Omental fat pad (tissue), 4 donors: ENCODE measurements at places on chromosomes 5 and 9. TPM values are rescaled to one million over a fixed set of nuclear protein-coding genes. Genes with fewer than 3 reads are reported as not detected.

- no peak for DNase-seq
Measured at GRCh38 chr5:137440795-137441194, 58.3 kb downstream of the SPOCK1 start.

The ODF2 gene
- 16.8 TPM for total RNA-seq

- no peak for DNase-seq
Measured at GRCh38 chr5:137604348-137605095, 105.4 kb upstream of the SPOCK1 start.

GRCh38 chr5:58239045-58239444 is 220.8 kb downstream of the PLK2 start:
- DNase-seq, result no peak

- DNase-seq, result no peak
Measured at GRCh38 chr9:68904454-68904853, 109.5 kb downstream of the PRKACG start.

The CDH9 gene
- total RNA-seq, result not detected

DNA sequence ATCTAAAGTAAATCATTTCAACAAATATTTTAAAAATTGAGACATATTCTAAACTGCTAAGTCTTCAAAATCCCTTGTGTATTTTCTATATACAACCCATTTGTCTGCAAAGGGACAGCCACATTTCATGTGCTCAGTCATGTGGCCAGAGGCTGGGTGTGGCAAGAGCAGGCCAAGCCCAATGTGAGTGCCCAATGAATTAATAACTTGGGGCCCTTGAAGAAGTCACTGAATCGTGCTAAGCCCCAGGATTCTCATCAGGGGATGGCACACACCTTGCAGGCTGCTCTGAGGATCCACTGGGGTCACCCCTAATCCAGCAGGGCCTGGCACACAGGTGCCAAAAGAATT is 78.2 kb upstream of the SMIM23 start:
- DNase-seq, result no peak

DNA sequence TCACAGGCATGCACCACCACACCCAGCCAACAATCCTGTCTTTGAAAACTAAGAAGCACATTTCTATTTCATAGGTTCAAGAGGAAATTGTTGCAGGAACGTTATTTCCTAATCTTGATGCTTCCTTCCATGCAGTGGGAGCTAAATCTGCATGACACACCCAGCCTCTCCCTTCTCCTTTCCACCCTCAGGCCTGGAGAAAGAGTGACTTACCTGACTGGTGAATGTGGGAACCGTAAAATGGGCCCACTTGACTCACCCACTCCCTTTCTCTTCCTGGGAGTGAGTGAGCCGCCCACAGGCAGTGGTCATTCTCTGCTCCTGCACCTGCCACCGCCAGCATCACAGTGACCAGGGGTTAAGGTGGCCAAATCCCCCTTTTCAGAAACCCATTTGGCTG is 78.2 kb downstream of the C9orf50 start:
- no peak for DNase-seq

The GCNT4 gene
- 1.4 TPM for total RNA-seq

- DNase-seq, result no peak
Measured at GRCh38 chr9:27150746-27151406, 41.9 kb downstream of the TEK start.

The NEUROG1 gene
- total RNA-seq, result not detected

The C8G gene
- total RNA-seq, result not detected

The FGF1 gene
- 41.8 TPM for total RNA-seq

GRCh38 chr5:145495741-145496140 is 339.4 kb downstream of the PRELID2 start:
- no peak for DNase-seq

DNA sequence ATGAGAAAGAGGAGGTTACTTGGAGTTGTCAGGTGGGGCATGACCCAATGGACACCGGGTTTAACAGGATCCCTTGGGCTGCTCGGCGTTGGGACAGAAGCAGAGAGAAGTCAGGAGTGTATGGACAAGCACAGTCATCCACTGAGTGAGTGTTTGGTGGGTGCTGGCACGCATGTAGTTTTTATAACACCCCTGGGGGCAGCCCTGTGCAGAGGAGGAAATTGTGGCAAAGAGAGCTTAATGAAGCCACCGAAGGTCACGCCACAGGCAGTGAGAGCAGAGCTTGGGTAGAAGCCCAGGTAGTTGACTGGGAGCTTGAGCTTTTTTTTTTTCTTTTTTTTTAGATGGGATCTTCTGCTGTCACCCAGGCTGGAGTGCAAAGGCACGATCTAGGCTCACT is 43.2 kb upstream of the IER5L start:
- DNase-seq, result no peak

The PHF24 gene
- 0.95 TPM for total RNA-seq

GRCh38 chr5:76209297-76209696 is 126.1 kb downstream of the SV2C start:
- no peak for DNase-seq

DNA sequence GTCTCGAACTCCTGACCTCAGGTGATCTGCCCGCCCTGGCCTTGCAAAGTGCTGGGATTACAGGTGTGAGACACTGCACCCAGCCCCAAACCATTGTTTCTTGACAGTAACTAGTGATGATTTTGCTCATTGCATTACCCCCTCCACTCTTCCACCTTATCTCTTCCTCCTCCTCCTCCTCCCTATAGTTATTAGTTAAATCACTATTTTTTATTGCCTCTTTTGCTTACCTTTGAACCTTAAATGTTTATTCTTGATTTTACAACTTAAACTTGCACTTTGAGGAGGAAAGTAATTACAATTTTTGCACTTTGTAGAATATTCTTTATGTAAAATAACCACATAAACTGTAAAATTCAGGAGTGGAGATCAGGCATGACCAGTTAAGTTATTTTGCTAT is 35.7 kb downstream of the RASGRF2 start:
- no peak for DNase-seq

DNA sequence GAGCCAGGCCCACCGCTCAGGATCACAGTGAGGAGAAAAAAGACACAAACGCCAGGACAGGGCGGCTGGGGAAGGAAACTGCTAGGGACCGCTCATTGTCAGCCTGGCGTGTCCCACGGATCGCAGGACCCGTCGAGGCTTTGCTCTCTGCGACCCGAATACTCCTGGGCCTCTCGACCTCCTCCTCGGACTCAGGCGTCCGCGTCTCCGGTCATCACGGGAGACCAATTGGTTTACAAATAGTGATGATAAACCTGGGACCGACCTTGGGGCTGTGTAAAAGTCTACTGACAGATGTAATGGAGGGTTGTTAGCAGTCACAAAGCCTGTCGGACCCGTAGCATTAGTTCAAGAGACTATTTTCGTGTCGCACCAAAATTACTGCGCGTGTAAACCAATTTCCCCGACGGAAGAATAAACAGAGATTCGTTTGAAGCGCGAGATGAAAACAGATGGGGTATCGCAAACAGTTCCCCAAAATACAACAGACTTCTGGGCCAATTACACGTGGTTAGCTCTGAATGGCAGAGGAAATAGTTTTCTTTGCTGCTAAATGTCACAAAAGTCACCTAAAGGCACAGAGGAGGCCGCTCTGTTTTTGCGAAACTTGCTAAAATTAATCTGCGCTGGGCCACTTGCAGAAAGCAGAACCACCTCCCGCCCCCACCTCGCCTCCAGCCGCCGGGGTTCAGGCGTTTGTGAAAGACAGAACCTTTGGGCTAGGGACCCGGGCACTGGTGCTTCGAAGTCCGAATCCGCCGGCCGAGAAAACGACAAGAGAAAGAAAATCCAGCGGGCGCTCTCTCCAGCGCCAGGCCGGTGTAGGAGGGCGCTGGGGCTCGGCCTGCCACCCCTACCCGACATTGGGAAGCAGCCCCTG is 67.6 kb downstream of the FOXD1 start:
- DNase-seq, result no peak
